ENCODE measurements at places on chromosomes 2 and 18. TPM values are rescaled to one million over a fixed set of nuclear protein-coding genes. Genes with fewer than 3 reads are reported as not detected.

DNA sequence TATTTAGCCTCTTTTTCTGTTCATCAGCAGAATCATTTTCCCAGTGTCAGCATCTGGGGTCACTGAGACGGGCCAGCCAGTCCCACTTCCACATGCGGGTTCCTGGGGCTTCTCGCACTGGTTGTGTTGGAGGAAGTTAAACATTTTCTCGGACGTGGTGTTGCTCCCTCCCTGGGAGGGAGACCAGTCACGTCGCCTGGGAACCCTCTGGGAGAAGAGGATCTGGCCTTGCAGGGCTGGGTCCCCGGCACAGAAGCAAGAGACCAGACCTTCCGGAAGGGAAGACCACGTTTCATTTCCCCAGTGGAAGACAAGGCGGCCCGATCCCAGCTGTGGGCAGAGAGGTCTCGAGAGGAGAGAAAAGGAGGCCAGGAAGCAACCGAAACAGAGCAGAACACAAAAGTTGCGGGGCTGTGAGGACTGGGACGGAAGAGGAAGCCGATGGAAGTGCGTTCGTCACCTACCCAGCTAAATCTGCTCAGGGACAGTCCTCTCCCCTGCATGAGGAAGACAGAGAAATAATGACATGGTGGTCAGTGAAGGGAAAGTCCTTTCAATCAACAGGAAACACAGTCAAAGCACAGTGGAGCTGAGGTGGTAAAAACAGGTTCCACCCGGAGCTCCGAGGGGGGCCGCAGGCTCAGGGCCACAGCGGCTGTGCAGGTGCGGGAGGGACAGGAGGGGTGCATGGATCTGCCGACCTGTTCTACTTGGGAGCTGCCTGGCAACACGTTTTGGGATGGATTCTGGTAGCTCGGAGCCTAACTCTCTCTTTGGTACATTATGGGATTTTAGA is 144.4 kb downstream of the MBP start:
- H3K4me1 ChIP-seq, result no peaks in the 10 kb centered on the region
- H3K27me3 ChIP-seq, result no peaks in the 10 kb centered on the region
- no peak overlapping the region for H3K27ac ChIP-seq
- H3K4me3 ChIP-seq, result peak overlapping the region; percentile 31
- DNase-seq, result no peak
- H3K36me3 ChIP-seq, result no peaks in the 10 kb centered on the region

- no peaks in the 10 kb centered on the region for H3K36me3 ChIP-seq
- no peak for DNase-seq
- H3K27me3 ChIP-seq, result no peaks in the 10 kb centered on the region
Observed at GRCh38 chr2:202965810-202966460, 48.7 kb upstream of the NBEAL1 start.

DNA sequence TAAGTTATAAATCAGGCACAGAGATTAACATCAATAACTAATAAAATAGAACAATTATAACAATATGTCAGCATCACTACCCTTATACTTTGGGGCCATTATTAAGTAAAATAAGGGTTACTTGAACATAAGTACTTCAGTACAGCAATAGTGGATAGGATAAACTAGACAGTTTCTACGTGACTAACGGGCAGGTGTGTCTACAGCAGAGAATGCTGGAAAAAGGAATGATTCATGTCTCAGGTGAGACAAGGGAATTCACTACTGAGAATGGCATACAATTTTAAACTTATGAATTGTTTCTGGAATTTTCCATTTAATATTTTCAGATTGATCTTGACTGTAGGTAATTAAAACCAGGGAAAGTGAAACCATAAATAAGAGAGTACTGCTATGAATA is 5.5 kb downstream of the WDR75 start:
- no peaks in the 10 kb centered on the region for H3K27me3 ChIP-seq
- no peak overlapping the region for H3K27ac ChIP-seq
- no peak overlapping the region for H3K4me3 ChIP-seq
- H3K4me1 ChIP-seq, result peaks cover 27% of the 10 kb centered on the region
- DNase-seq, result no peak

DNA sequence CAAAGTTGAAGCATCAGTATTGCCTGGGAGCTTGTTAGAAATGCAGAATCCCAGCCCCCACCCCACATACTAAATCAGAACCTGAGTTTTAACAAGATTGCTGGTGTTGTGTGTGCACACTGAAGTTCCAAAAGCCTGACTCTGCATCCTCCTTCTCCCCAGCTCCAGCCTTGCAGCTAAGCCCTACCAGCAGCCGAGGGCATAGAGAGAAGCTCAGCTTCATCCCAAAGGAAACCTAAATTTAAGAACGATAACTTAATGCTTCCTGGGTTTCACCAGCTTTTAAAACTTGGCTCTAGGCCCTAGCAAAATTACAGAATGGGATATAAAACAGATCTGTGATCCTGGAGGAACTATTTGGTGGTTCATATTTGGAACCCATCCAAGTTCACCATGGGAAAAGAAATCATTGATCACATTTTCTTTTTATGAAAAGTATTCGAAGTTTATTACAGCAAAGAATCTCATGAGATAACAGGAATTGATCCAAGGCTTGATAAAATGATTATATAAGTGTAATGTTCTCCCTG is 11.1 kb downstream of the SMYD1 start:
- DNase-seq, result no peak
- no peak overlapping the region for H3K27ac ChIP-seq
- H3K4me1 ChIP-seq, result no peaks in the 10 kb centered on the region
- H3K36me3 ChIP-seq, result no peaks in the 10 kb centered on the region
- H3K27me3 ChIP-seq, result no peaks in the 10 kb centered on the region
- H3K4me3 ChIP-seq, result no peak overlapping the region

- H3K36me3 ChIP-seq, result no peaks in the 10 kb centered on the region
- no peak for DNase-seq
- no peaks in the 10 kb centered on the region for H3K27me3 ChIP-seq
- H3K4me1 ChIP-seq, result no peaks in the 10 kb centered on the region
- no peak overlapping the region for H3K4me3 ChIP-seq
Observed at GRCh38 chr2:235573331-235574221, 79.7 kb downstream of the AGAP1 start.

The HOXD13 gene
- not detected for total RNA-seq

GRCh38 chr18:12621742-12622306 is 36.1 kb downstream of the SPIRE1 start:
- no peaks in the 10 kb centered on the region for H3K4me1 ChIP-seq
- H3K36me3 ChIP-seq, result no peaks in the 10 kb centered on the region

The GKN2 gene
- 9.7 TPM for total RNA-seq

GRCh38 chr18:79275461-79275860 is 120.3 kb upstream of the NFATC1 start:
- H3K27ac ChIP-seq, result no peak overlapping the region
- no peak overlapping the region for H3K4me3 ChIP-seq
- no peak for DNase-seq
- no peaks in the 10 kb centered on the region for H3K4me1 ChIP-seq
- peaks cover 18% of the 10 kb centered on the region for H3K36me3 ChIP-seq

- no peaks in the 10 kb centered on the region for H3K36me3 ChIP-seq
- no peaks in the 10 kb centered on the region for H3K27me3 ChIP-seq
Observed at GRCh38 chr2:9780368-9781130, 62.7 kb upstream of the TAF1B start.

GRCh38 chr2:43340945-43341356 is 114.5 kb upstream of the ZFP36L2 start:
- no peak overlapping the region for H3K4me3 ChIP-seq
- DNase-seq, result no peak
- peak overlapping the region; percentile 91 for H3K27ac ChIP-seq

- H3K4me1 ChIP-seq, result no peaks in the 10 kb centered on the region
- H3K27ac ChIP-seq, result no peak overlapping the region
- H3K36me3 ChIP-seq, result no peaks in the 10 kb centered on the region
- DNase-seq, result no peak
Observed at GRCh38 chr2:122446761-122447160, 691.3 kb downstream of the TSN start.
